AG04449 (cell line): ENCODE measurements at places on chromosomes 3 and 15.

DNA sequence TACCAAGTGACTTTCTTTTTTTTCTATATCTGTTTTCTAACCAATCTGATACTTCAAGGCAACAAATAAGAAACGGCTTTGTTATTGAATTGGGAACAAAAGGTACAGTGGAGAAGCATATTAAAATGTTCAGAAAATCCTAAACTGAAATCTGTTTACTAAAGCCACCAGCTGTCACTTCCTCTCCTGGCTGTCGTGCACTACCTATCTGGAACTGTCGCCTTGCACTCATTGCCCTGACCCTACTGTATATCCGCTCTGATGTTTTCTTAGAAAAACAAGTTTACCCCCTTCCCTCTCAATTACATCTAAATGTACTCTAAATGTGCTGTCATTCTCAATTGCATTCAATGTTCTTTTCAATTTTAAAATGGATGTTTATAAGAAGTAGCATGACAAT is 439.8 kb upstream of the ARRDC4 start:
- no peak for DNase-seq

DNA sequence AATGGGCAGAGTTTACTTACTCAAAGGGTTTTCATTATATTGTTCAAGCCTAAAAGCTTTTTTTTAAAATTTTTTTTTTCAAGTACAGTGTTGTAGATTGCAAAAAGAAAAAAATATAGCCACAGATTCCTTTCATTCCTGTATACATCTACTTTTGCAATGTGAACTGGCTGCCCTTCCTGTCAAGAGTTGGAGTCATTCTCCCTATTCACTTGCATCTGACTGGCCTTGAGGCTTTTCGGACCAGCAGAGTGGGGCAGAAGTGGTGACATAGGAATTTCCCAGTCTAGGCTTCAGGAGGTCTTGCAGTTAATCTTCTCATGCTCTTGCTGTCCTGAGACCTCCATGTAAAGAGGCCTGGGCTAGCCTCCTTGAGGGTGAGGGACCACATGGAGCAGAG is 218.3 kb upstream of the CFAP20DC start:
- no peak for DNase-seq

GRCh38 chr3:99866261-99866761 is 48.6 kb downstream of the CMSS1 start:
- DNase-seq: no peak

DNA sequence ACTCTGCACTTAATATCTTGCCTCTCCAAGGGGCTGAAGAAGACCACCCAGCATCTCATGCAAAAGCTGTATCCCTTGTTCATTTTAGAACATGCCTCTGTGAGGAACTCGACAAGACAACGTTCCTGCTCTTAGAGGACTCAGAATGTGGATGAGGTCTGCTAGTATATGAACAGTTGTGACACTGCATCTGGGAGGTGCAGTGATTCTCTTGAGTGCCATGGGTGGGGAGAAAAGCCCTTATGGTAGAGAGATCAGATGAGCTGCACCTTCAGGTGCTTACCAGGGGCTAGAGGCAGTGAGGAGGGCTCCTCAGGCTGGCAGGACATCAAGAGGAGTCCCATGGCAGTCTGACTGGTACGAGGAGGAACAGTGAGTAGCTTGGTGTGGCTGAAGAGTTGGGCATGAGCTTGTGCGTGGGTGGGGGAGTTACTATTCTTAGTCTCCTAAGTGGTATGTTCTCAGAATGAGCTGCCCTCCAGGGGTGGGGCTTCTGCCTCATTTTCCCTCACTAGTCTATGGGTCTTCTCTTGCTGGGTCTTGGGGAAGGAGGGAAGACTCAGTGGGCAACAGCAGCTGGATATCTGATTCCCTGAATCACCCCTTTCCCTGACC is 56.7 kb upstream of the ATP2B2 start:
- no peak for DNase-seq

- peak; percentile 92 for DNase-seq
Observed at GRCh38 chr15:43150191-43150929, 17.0 kb downstream of the TMEM62 start.

DNA sequence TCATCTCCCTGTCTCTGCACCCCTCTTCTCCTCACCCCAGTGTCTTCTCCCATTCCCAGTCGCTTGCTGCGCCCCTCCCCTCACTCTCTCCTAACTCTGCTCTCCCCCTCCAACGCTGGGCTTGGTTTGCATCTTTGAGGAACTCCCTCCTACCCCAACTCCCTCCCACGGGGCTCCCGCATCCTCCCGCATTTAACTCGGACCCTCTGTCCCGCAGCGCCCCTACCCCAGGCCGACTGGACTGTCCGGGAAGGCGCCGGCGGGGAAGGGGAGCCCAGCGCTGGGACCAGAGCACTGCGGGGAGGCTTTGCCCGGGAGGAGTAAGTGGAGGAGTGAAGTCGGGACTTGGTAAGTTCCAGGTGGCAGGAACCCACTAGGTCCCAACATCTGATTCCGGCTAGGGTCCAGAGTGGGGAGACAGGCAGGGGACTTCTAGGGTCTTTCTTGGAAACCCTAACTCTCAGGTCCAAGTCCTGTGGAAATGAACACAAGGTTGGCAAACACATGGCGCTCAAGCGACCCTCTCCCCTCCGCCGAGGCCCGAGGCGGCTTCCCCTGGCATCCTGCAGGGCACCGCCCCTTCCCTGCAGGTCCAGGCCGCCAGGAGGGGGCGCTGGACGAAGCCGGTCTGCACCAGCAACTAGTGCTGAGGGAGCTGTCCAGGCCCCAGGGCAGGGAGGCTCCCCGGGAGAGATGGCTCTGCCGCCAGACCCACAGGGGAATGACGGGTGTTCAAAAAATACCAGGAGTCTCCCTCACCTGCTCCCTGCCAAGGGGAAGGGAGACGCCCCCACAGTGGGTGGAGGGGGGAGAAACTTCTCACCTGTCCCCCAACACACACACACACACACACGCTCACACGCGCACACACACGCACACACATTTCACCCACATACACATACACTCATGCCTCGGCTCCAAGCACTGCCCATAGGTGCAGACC is 53.2 kb downstream of the LHFPL4 start:
- no peak for DNase-seq

DNA sequence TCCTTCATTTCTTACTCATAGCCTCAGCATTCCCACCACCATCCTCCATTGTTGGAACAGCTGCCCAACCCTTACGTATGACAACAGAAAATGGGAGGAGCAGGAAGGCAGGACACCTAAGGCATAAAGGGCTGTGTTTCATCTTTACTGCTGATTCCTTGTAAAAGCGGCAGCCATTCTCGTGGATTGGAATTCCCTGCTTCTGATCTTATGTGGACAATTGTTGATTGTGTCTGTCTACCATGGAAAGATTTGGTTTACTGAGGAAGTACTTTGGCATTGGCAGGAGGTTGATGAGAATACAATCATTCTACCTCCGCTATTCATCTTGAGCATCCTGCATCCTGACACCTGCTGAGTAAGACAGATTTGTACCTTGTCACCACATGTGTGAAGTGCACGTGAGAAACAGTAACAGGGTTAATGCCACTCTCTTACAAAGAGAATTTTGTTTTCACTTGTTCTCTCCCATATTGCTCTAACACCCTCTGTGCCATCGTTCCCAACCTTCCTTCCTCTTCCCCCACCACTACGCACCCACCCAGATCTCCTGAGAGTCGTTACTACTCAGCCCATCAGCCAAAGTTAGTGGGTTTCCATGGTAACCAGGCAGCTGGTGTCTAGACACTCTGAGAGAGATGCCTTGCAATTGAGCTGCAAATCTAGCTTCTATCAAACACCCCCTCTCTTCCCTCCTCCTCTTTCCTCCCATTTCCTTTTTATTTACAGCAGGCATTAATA is 75.7 kb downstream of the GAP43 start:
- DNase-seq: no peak

- DNase-seq: no peak
Observed at GRCh38 chr3:63076357-63076756, 201.1 kb upstream of the CADPS start.
